Renal cortical epithelial cell (primary cell): ENCODE measurements at places on chromosomes 1 and 21. TPM values are rescaled to one million over a fixed set of nuclear protein-coding genes. Genes with fewer than 3 reads are reported as not detected.

WDR64 gene
- total RNA-seq = 0.35 TPM in 1 of 2 replicates, not detected in the other

DNA sequence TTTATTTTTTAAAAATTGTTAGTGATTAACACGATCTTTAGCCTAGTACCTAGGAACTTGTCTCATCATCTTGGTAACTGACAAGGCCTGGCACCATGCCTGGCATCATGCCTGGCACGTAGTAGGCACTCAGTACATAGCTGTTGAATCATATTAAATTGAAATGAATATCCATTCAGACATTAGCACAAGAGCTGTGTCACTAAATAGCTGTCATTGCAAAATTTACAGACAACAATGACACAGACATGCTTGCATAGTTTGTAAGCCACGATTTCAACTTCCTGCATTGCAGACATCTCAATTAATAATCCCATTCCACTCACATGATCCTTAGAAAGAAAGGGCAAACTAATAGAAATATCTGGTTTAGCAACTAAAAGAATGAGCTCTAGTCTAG is 15.4 kb upstream of the PHACTR4 start:
- DNase-seq = peak; percentile 80

DNA sequence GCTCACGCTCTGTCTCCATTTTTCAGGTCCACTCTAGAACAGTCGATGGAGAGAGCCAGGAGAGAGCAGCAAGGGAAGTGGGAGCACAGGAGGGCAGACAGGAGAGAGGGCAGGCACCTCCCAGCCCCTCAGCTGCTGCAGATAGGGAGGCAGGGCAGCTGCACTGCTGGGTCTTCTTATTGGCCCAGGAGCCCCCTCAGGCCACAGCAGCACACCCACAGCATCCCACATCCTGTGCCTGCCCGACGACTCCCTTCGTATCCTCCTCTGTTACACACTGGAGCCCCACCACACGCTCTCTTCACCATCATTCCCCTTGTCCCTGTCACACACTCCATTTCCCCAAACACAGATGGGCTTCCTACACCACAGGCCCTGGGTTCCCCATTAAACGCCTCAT is 13.7 kb upstream of the ARTN start:
- no peak for DNase-seq

MTARC1 gene
- total RNA-seq = 4.0 and 5.0 TPM in 2 replicates

- DNase-seq = no peak
These were observed 152.8 kb downstream of the ZSCAN20 start for GRCh38 chr1:33624991-33625870.

CYP4A22 gene
- total RNA-seq = not detected in 2 replicates

- DNase-seq = no peak
These were observed 79.6 kb upstream of the BMP8A start for GRCh38 chr1:39411526-39412478.

DNA sequence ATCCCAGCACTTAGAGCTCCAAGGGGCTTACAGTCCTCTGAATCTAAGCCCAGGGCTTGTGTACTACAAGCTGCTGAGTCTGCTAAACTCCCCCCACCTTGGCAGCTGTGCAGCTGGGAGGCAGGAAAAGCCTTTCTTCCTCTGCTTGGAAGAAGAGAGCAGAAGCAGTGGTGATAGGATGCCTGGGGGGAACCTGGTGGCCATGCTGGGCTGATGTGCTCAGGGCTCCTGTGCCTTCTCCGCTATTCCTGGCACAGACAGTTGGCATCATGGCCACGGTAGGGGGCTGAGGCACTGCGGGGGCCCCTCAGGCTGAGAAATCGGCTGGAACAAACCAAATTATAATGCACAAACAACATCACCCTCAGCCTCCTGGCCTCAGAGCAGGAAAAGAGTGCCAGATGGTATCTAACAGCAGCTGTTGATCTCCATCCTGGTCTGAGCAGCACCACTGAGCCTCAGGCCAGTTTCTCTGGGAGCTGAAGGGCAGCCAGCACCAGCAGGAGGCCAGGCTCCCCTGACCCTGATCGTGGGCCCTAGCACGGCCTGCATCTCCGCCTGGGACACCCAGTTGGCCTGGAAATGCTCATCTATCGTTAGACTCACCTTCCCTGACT is 35.8 kb downstream of the ECE1 start:
- no peak for DNase-seq

GRCh38 chr1:148263906-148264255 is 111.8 kb upstream of the NBPF11 start:
- no peak for DNase-seq

GRCh38 chr1:32116531-32116930 is 8.7 kb downstream of the KPNA6 start:
- DNase-seq = peak; percentile 72

AKIRIN1 gene
- 67.9 and 68.2 TPM in 2 replicates for total RNA-seq

GRCh38 chr1:180358649-180359048 is 128.6 kb downstream of the LHX4 start:
- no peak for DNase-seq

GRCh38 chr1:85898861-85899260 is 190.6 kb upstream of the ZNHIT6 start:
- DNase-seq = peak; percentile 66

MEX3A gene
- total RNA-seq = 5.0 and 7.1 TPM in 2 replicates

GRCh38 chr1:220786337-220787068 is at the start of gene MTARC1:
Gene MTARC1, plus strand, starts transcription at chr1:220786913. Its CDS starts 32 bp downstream, at chr1:220786945.
- peak; percentile 22 for DNase-seq

- peak; percentile 46 for DNase-seq
These were observed 77.3 kb upstream of the TSPAN2 start for GRCh38 chr1:115166531-115167091.

GRCh38 chr1:205030896-205031295 is 12.1 kb upstream of the CNTN2 start:
- no peak for DNase-seq

LAPTM5 gene
- total RNA-seq = 0.17 TPM in 1 of 2 replicates, not detected in the other

DNA sequence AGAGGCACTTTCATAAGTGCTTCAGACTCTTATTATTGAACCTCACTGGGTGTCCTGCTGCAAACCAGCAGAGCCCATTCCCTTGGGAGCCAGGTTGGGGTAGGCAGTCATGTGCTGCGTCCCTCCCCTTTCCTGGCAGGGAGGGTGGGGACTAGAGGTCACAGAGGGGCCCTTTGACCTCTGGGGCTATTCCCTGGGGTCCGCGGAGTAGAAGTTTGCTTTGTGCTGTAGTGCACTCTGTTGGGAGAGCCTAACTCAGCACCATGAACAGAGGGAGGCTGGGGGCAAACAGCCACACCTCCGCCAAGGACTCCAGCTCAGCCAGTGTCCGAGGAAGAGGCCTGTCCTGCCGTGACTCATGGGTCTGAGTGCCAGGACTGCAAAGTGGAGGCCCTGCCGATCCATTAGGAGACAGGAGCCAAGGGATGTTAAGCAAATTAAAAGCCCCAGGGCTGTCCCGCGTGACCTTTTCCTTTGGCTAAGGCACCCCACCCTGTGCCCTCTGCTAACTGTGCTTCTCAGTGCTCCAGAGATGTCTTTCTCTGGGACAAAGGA is 3.0 kb upstream of the IGSF21 start:
- no peak for DNase-seq

DNA sequence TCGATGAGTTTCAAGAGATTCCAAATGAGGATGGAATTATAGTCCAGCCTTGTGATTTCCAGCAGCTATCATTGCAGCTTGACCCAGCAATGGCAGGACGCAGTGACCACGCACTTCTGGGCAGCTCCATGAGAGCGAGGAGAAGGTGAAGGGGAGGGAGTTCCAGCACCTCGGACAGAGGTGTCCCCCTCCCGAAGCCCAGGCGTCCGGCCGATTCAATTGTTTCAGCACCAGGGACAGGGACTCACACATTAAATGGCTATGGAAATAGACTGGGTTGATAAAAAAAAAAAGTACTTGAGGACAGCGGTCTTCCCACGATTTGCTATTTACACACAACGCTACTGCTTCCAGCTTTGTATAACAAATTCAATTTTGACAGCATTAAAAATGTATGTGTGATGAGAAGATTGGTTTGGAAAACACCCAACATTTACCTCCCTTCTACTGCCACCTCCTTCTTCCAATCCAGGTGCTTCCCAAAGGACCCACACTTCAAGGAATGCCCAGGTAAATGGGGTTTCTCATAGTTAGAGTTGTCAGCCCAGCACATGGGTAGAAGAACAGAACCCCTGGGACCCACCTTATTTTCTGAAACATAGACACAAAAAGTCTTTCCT is 71.8 kb downstream of the DISP3 start:
- peak; percentile 72 for DNase-seq
